ENCODE measurements at places on chromosomes 12 and 14.

DNA sequence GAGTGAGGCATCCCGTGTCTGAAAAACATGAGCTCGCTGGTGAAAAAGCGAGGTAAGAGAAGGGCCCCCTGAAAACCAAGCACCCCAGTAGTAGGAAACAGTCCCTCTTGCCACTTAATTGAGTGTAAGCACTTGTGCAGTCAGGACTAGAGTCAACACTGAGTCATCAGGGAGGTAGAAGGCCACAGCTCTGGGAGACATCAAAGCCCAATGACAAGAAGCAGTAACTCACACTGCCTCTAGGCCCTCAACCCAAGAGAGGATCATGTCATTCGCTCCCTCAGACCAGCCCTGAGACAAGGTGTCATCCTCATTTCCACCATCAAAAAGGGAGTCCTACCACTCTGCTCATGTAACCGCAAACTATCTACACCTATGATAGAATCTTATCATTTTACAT is 17.8 kb downstream of the POMT2 start:
- DNase-seq = peak; percentile 75

GRCh38 chr14:104786091-104786586 is 9.4 kb downstream of the AKT1 start:
- no peak for DNase-seq

- peak; percentile 27 for DNase-seq
These were observed 18.7 kb downstream of the SART3 start for GRCh38 chr12:108542320-108542719.

DNA sequence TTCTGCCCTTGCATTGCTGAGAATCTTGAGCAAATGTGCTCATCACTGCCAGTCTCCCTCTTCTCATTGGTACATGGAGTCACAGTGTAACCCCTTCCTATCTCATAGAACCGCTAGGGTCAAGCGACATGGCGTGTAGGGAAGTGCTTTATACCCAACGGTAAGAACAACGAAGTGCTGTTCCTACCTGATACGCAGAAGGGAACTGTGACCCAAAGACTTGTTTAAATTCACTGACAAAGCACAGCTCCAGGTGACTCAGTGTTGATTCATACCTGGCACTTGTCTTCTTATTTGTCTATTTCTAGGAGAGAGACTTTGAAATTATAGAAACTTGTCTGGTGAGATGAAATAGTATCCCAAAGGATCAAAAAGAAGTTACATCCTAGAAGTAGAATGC is 53.7 kb downstream of the FBXL14 start:
- no peak for DNase-seq

DNA sequence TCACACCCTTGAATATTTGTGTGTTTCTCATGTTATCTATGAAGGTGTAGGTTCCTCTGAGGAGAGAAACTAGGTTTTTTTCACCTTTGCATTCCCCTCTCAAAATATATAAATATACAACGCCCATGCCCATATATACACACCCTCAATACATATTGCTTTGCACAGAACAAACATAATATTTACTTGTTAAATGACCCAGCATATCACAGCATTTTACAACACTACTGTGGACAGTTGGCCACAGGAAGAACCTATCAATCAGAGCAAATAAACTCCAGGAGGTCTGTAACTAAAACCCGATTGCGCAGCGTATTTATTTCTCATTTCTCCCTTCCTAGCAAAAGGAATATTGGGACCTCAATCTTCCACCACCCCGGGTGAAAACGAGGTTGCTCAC is 196.0 kb downstream of the SLC5A8 start:
- DNase-seq = no peak

GRCh38 chr14:101364503-101365328 is 196.6 kb upstream of the DIO3 start:
- DNase-seq = no peak

GRCh38 chr14:21023174-21023573 is 1.7 kb downstream of the NDRG2 start:
- DNase-seq = no peak

DNA sequence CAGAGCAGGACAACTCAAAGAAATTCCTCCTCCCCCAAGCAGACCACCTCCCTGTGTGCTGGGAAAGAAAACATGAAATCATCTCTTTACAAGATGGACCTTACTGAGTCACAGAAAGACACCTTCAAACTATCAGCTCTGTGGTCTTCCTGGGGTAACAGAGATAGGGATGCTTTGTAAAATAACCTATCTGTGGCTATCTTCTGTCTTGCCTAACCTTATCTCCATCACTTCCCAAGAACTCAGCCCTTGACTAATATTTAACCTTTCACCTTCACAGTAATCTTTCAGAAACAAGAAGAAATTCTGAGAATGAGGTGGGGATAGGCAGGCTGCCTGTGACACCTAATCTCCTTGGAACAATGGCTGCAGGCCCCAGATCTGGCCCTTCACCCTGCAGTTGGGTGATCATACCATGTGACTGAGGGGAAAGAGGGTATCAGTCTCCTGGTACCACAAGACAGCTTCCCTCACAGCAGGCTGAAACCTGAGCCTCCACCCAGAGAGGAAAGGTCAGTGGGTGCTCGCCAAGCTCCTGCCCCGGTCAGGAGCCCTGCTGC is 27.4 kb upstream of the CEBPE start:
- no peak for DNase-seq

GRCh38 chr14:47678993-47679392 is 3.6 kb upstream of the MDGA2 start:
- no peak for DNase-seq

- DNase-seq = no peak
These were observed 180.7 kb downstream of the KCNH5 start for GRCh38 chr14:62864588-62864987.

- no peak for DNase-seq
These were observed 4.0 kb upstream of the CRIP2 start for GRCh38 chr14:105470350-105471296.

DNA sequence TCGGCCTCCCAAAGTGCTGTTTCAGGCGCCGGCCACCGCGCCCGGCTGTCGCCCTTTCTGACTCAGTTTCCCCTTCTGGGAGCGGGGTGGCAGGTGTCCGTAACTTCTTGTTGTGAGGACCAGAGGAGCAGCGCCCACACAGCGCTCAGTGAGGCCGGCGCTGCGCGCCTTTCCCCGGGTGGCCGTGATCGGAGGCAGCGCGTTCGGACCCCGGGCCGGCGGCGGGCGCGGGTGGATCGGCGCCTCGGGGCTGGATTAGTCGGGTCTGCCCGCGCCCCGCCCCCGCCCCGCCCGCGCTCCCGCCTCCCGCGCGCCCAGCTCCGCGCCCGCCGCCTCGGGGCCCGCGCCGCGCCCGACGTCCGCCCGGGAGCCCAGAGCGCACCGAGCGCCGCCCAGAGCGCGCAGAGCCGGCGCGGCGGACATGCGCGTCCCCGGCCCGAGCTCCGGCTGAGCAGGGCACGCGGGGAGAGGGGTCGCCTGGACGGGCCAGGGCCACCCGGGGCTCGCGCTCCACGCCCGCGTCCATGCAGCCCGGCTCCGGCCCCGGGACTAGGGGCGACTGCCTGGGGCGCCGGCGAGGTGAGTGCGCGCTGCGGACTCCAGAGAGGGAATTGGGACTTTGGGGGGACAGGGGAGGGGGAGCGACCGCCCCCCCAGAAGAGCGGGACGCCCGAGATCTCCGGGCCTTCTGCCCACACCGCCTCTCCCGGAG is 50.6 kb downstream of the LRCOL1 start:
- DNase-seq = peak; percentile 57

DNA sequence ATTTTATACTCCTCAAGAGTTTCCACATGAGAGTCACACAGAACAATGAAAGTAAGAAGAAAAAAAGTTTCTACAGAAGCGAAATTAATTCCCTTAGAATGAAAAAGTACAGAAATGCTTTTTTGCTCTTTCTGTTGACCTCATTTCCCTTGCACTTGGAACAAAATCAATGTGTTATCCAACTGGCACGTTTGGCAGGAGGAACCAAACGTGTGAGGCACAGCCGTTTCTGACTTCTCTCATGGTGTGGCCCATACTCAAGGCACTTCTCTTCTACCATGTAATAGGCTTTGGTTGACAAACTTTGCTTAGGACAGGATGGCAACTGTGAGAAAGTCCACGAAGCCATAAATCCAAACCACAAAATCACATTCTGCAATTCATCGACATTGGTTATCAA is 297.0 kb downstream of the FUT8 start:
- DNase-seq = no peak

GRCh38 chr14:91377700-91378652 is 39.6 kb downstream of the CCDC88C start:
- no peak for DNase-seq

DNA sequence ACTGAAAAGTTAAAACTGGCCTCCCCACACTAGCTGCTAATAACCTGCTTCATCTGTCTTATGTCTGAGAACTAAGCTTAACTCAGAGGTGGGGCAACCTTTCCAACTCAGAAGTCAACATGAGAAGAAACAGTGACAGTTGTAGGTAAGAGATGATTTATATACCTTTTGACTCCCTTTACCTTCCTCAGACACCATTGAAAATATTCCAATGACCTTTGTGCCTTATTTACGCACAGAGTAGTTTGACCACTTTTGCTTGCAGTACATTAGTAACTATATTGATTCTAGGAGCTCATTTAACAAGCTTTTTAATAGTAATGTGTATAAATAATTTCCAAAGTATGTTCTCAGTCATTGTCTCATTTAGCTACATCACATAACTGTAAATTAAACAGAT is 77.6 kb downstream of the ALX1 start:
- no peak for DNase-seq

- no peak for DNase-seq
These were observed 34.7 kb upstream of the AP4S1 start for GRCh38 chr14:30990770-30991169.

DNA sequence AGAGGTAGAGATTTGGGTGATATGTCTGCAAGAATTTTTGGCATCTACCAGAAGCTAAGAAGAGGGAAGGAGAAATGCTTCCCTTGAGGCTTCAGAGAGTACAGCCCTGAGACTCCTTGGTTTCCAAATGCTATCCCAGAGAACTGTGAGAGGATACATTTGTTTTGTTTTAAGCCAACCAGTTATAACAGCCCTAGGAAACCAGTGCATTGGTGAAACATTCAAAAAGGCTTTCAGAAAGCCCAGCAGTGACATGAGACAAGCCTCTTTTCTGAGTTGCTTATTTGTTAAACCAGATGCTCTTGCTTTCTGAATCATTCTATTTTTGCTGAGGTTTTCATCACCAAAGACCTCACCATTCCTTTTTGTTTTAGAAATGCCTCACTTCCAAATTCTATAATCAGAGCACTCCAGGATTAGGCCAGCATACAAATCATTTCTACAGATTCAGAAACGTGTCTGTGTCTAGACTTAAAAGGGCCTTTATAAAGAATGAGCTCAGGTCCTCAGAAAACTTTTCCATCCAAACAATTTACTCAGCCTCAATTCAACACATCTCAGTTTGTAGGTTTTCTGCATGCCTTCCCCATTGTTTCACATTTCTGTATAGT is 1617.8 kb upstream of the FLRT2 start:
- no peak for DNase-seq

- DNase-seq = no peak
These were observed 22.7 kb downstream of the CLEC14A start for GRCh38 chr14:38233218-38233617.

GRCh38 chr12:98740751-98741150 is 95.7 kb downstream of the APAF1 start:
- DNase-seq = no peak

- DNase-seq = no peak
These were observed 17.6 kb downstream of the BATF start for GRCh38 chr14:75539561-75540478.

- peak; percentile 99 for DNase-seq
These were observed 89.6 kb downstream of the ARF6 start for GRCh38 chr14:49982501-49982951.

DNA sequence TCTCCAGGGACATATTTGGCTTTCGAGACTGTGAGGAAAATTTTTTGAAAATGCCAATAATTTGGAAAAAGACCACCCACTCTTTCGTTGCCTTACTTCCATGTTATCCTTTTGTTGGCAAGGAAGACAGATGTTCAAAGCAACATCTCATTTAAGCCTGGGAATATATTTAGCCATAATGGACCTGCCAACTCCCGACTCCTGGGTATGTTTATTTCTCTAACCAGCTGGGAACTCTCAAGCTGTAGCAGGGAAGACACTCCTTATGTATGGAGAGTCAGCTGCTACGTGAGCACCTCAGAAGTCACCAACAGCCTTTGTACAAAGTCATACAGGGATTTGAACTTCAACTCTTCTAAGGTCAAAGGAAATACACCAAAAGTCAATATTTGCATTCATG is 96.5 kb upstream of the DAAM1 start:
- DNase-seq = no peak

DNA sequence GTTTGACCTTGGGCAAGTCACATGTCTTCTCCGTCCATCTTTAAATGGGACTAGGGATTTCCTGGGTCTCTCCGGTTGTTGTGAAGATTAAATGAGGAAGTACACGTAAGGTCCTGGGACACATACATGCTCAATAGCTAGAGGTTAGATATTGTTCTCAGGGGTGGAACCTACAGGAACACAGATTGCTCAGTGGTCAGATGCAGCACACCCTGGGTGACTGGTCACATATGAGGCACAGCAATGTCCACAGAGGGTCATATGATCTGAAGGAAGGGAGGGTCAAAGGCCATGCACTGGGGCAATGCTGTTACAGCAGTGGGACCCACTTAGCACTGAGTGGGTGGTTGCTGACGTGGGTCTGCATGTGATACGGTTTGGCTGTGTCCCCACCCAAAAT is 11.4 kb upstream of the SLC8B1 start:
- no peak for DNase-seq

DNA sequence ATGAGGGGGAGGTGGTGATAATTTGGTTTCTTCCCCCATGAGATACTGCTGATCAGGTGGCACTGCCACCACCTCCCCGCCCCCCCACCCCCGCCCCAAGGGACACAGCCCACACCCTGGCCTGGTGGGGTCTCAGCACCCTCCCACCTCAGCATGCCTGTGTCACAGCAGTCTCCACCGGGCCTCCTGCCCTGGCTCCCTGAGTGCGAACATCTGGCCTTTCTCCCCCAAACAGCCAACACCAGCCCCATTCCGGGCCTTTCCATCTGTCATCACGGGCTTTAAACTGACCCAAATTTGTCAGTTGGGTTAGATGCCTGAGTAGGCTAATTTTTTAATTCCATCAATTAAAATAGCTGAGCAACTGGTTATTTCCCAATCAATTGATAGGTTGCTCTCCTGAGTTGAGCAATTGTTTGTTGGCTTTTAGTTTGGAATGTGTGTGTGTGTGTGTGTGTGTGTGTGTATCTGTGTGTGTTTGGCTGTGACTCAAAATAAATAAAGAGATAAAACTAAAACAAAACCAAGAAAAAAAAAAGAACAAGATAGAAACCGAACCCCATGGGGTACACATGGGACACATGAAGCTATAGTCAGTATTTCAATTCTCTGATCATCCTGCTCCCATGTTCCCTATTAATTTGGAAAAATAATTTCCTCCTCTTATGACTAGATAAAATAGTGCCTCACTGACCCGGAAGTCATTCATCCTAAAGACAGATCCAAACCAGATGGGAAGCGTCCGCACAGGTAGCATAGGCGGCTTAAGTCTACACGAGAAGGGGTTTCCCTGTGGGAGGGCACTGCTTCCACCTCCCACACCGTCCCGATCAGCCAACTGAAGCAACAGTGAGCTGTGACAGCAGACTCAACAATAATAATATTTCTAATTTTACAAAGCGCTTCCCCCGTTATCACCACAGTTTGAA is 7.4 kb downstream of the SERPINA12 start:
- no peak for DNase-seq

- peak; percentile 56 for DNase-seq
These were observed 9.8 kb downstream of the CCER1 start for GRCh38 chr12:90945070-90945649.

- peak; percentile 84 for DNase-seq
These were observed 18.6 kb upstream of the RIN3 start for GRCh38 chr14:92495027-92495426.

- no peak for DNase-seq
These were observed 415.9 kb downstream of the NELL2 start for GRCh38 chr12:44460261-44460660.

GRCh38 chr14:61927060-61927459 is 164.8 kb downstream of the SNAPC1 start:
- peak; percentile 88 for DNase-seq

Data from fibroblast of skin of back (primary cell).